CD8-positive, alpha-beta memory T cell (primary cell): ENCODE measurements at places on chromosomes 1 and 21.

DNA sequence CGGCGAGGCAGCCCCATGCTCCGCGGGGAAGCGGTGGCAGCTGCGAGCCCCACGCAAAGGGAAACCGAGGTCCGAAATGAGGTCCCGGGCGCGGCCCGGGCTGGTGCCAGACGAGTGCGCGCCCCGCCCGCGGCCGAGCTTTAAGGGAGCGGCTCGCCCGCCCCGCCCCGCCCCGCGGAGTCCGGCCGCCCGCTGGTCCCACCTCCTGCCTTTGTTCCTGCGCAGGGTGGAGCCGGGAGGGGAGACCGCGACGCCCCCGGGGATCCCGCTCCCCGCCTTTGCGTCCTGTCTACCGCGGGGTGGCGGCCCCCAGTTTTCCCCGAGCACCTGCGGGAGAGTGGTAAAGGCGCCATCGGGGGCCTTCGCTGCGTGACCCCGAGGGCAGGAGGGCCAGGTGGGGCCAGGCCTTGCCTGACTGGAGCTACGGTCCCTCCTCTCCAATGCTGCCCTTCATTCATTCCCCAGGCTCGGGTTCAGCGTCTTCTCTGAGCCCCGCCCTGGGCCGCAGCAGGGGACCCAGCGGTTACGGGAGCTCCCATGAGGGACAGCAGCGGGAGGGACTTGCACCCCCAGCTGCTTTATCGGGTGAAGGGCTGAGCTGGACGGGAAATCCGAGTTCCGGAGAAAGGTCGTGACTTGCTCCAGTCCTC lies at the start of gene HES2:
Gene HES2, minus strand, starts transcription at position 116 of the 650 bp plus-strand sequence. Its CDS starts 99 bp downstream, at position 17.
- DNase-seq: no peak

GRCh38 chr1:98342566-98342965 lies 319.0 kb upstream of the SNX7 start:
- DNase-seq: no peak

DNA sequence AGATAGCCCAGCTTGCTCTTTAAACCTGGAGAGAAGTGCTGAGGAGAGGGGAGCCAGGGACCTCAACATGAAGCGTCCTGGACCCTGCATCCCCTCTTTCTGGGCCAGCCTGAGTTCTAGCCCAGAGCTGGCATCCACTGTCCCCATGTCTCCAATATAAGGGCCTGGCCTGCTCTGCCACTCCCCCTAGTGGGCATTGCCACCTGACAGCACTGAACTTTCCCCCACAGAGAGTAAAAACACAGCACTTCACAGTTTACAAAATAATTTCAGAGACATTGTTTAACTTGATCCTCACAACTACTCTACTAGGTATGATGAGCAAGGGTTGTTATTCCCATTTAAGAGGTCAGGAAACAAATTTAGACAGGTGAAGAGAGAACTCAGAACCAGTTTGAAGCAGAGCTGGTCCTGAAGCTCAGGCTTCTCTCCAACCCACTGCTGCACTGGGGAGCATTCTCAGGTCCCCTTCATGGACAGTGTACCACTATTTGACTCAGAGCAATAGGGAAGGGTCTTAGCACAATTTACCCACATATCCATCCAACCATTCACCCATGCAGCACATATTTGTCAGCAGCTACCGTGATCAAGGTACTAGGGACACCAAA lies 151.2 kb downstream of the DMRTA2 start:
- no peak for DNase-seq

DNA sequence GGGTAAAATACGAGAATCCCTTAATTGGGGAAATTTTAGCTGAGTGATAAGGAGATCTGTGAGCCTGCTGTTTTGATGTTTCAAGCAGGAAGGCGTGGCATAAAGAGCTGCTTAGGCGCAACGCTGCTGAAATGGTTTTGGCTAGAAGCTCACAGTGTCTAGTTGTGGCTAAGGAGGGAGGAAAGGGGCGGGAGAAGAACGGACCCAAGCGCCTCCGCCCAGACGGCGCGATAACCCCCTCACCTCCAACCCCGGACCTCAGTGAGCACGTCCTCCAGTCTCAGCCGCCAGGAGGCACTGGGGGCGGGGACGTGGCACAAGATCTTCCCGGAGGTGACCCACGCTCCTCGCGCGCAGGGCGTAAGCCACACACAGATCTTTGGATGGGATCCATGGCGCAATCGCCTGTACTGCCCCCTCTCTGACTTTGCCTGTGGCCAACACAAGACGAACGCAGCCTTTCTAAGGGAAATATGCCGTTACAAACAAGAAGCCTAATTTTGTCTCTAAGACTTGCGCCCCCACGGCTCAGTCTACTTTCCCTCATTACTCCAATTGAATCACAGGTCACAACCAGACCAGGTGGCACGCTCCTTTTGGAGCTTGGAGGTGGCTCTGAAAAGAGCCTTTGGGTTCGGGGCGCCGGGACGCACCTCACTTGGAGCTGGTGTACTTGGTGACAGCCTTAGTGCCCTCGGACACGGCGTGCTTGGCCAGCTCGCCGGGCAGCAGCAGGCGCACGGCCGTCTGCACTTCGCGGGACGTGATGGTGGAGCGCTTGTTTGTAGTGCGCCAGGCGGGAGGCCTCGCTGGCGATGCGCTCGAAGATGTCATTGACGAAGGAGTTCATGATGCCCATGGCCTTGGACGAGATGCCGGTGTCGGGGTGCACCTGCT lies 23.4 kb upstream of the RNF187 start:
- DNase-seq: no peak

DNA sequence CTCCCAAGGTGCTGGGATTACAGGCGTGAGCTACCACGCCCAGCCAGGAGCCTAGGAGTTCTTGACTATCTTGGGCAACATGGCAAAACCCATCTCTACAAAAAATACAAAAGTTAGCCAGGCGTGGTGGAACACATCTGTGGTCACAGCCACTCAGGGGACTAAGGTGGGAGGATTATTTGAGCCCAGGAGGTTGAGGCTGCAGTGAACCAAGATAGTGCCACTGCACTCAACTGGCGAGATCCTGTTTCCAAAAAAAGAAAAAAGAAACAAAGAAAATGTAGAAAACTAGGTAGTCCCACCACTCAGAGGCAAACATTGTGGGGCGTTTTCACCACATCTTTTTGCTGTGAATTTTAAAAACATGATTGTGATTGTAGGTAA lies 141.3 kb downstream of the ZZZ3 start:
- no peak for DNase-seq

GRCh38 chr1:51736702-51737101 lies 119.8 kb downstream of the OSBPL9 start:
- DNase-seq: no peak

GRCh38 chr1:13714851-13715250 lies 14.9 kb downstream of the PRDM2 start:
- no peak for DNase-seq

GRCh38 chr1:47508702-47509431 lies 71.0 kb downstream of the FOXD2 start:
- DNase-seq: no peak
